ENCODE measurements at places on chromosomes 1 and 21.

GRCh38 chr1:76444773-76445172 is 370.2 kb downstream of the ST6GALNAC3 start:
- no peak for DNase-seq

DNA sequence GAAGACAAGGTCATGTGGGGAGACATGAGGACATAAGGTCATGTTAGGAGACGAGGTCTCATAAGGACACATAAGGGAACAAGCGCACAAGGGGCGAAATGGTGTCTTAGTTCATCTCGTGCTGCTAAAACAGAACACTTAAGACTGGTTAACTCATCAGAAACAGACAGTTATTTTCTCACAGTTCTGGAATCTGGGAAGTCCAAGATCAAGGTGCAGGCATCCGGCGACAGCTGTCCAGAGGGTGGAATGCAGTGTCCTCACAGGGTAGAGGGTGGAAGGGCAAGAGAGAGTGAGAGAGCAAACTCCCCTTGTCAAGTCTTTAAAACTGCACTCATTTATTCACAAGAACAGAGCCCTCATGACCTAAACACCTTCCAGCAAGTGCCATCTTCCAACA is 34.6 kb upstream of the PDPN start:
- DNase-seq = no peak

GRCh38 chr1:180969434-180969833 is 53.2 kb downstream of the STX6 start:
- no peak for DNase-seq

DNA sequence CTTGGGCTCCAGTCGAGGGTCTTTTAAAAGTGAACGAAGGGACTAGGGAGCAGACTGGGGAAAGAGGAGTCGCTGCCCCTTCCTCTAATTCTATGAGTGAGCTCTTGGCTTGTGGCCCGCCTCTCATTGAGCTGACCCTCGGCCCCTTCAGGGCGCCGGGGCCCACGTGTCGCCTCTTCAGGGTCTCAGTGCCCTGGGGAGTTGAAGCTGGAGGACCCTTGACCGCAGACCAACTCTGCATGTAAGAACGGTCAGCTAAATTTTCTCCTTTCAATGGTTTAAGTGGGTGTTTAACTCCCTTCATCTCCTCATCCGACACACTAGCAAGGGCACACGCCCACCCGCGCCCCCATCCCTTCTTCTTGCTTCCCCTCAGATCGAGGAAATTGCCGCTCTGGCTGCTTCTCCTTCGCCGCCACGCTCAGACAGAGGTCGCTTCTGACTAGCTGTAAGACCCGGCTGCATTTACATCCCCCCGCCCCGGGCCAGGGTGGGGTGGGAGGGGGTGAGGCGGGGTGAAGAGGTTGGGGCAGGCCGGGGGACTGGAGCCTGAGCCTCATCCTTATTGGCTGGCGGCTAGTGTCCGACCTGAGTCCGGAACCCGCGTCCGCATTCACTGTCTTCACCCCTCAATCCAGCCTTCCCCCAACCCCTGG is 10.9 kb downstream of the NR5A2 start:
- no peak for DNase-seq

GRCh38 chr1:183239220-183239742 is 53.2 kb downstream of the LAMC2 start:
- DNase-seq = no peak

DNA sequence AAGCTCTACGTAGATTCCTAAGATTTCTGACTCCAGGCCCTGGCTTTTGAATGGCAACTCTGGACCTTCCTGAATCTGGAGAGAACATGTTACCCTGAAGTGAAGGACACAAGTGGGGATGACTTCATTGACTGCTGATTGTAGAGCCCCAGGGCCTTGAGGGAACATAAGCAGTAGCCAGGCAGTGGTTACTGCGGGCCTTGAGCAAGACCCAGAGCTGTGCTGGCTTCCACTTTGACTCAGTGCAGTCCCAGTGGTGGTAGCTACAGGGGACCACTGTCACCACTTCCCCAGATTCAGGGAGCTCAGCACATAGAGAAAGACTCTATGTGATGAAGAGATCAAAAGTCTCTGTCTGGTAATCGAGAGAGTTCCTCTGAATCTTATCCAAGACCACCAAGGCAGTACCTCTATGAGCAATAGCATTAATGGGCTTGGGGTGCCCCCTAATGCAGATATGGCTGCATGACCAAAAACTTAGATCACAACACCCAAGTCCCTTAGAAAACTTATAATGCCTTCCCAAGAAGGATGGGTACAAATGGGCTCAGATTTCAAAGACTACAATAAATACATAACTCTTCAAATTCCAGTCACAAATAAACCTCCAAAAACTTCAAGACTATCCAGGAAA is 1278.3 kb downstream of the AMY1C start:
- DNase-seq = no peak

DNA sequence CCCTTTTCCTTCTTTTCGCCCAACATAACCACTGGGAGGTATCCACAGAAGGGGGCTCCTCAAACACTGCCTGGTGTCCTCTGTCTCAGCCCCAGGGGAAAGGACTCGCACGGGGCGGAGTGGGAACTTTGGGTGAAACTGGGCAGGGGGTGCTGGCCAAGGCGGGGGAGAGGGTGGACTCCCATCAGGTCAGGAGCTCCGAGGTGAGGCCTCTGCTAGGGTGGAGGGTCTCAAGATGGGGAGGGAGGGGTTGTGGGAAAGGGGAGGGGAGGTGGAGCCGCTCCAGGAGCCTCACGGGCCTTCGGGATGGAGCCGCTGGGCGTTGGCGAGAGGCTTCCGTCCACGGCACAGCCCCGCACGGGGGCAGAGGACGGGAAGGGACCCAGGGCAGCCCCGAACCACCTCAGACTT is 43.2 kb upstream of the POFUT2 start:
- no peak for DNase-seq

GRCh38 chr1:95197616-95198252 is 36.3 kb upstream of the RWDD3 start:
- no peak for DNase-seq

DNA sequence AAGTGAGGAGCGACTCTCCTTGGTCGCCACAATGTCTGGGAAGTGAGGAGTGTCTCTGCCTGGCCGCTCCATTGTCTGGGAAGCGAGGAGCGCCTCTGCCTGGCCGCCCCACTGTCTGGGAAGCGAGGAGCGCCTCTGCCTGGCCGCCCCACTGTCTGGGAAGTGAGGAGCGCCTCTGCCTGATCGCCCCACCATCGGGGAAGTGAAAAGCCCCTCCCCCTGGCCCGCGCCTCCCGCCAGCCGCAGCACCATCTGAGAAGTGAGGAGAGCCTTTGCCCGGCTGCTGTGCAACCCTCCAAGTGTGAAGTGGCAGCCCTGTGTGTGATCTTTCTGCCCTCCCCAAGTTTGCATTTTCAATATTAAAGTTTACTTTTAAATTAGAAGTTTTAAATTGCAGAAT is 95.0 kb upstream of the PPP2R5A start:
- DNase-seq = no peak

GRCh38 chr1:119506941-119507340 is at the start of gene HSD3B1:
Gene HSD3B1 (plus strand): TSS chr1:119507210. CDS start chr1:119507477, 267 bp downstream.
- no peak for DNase-seq

DNA sequence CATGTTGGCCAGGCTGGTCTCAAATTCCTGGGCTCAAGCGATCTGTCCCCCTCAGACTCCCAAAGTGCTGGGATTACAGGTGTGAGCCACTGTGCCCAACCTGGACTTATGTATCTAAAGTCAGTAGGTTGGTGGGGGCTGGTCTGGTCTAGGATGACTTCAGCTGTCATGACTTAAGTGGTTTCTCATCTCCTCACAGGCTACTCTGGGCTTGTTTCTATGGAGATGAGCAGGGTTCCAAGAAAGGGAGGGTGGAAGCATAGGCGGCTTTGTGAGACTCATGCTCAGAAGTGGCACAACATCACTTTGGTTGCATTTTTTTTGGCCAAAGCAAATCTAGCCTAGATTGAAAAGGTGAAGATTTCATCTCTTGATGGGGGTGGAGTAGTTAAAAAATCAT is 115.9 kb upstream of the IVNS1ABP start:
- no peak for DNase-seq

GRCh38 chr1:78620666-78621065 is 418 bp downstream of the IFI44L start:
- DNase-seq = no peak

DNA sequence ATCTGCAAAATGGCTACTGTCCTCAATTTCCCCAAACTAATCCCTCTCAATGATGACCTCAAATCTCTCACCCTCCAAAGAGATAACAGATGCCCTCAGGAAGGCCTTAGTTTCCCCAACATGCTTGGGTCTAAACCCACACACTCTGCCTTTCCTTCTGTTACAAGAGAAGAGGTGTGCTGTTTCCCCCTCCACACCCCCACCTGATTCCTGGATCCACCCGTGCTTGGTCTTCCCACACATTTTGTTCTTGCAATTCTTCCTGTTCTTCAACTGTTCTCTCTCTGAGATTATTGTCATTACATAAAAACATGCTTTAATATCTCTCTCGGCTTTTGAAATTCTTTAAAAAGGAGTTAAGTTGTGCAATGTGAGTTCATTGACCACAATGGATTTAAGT is 5.7 kb upstream of the CBR3 start:
- DNase-seq = no peak

DNA sequence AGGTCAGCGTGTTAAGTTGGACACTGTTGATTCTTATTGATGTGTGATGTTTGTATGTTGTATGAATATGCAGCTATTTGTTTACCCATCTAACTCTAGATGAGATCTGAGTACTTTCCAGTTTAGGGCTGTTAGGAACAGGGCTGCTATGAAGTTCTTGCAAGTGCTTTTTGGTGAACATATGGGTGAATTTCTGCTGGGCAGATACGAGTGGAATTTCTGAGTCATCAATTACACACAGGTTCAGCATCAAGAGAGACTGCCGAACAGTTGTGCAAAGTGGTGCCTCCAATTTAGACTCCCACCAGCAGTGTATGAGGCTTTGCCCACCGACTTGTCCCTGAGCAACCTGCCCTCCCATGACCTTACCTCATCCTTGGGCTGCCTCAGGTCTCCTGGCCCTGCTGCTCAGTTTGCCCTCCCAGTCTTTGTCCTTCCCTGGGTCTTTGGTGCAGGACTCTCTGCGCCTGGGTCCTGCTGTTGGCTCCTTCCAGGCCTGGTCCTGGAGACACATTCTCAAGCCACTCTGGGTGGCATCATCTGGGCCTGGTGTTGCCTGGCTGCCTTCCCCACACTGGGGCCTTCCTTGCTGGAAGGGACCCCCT is 343.6 kb downstream of the PTPRU start:
- DNase-seq = no peak

DNA sequence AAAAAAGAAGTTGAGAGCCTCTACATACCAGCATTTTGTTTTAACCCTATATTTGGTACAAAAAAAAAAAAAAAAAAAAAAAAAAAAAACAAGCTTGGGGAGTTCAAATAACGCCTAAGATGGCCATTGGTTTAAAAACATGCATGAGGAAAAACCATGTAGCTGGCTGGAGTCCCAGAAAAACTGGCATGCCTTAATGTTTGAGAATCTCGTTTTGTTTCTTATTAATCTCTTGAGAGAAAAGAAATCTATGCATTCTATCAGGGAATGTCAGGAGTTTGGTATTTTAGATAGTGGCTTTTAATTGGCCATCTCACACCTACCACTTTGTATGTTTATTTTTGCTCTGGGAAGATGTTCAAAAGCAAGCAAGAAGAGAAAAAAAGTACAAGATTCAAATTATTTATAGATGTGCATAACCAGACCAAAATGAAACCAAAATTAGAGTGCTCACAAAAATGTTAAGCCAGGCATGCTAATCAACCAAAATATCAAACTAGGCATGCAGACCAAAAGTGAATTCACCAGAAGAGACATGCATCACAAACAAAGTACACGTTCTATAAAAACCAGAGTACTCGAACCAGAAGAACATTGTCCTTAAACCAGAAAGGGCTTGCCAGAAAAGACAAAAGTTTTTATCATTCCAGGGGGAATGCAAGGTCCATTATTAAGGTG is 156.6 kb downstream of the AK5 start:
- DNase-seq = no peak

DNA sequence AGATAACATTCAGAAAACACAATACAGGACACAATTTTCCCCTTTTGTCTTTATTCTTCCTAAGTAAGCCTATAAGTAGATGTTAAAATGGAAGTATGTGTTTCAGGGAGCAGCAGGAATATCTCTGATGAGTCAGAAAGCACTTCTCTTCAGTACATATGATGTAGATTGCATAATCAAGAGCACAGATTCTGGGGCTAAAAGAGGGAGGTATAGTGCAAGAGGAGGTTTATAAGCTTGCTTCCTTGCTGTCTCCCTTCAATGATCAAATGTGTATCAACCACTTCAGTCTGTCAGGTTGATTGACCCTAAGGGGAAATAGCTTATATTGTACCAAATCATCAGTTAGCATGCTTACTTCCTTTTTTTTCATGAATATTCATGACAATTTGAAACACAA is 822.8 kb downstream of the BRINP3 start:
- no peak for DNase-seq

- DNase-seq = no peak
Observed at GRCh38 chr1:234546890-234547788, 62.8 kb downstream of the IRF2BP2 start.

- DNase-seq = peak; percentile 65
Observed at GRCh38 chr1:204711947-204712701, 26.6 kb upstream of the LRRN2 start.

DNA sequence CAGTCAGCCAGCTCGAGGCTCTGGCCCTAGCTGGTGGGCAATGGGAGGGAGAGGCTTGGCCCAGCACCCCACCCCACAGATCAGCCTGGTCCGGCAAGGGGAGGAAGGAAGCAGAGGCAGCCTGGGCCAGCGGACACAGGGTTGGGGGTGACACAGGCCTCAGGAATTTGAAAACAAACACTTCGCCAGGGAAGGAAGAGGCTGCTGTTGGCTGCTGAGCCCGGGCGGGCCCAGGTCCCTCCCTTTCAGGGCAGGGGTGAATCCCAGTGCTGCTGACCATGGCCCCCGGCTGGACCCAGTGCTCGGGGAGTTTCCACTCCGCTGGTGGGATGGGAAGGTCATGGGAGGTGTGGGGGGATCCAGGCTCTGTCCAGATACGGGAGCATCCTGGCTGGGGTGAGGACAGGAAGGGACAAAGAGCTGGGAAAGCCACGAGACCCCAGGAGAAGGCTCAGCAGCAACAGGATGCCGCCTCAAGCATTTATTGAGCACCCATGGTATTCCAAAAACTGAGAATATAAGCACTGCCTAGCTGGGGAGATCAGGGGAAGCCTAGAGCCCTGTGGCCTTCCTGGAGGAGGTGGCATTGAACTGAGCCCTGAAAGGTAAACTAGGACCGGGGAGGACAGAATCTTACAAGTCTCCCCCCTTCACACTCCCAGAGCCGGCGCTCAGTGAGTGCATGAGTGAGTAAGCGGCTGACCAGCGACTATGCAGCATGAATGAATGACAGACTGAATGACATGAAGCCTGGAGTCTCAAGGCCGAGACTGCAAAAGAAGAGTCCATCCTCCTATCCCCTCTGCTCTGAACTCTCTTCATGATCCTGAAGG is 26.2 kb upstream of the EPHA2 start:
- DNase-seq = no peak
